ENCODE measurements at places on chromosomes 3 and 15.

- DNase-seq: no peak
These were observed 602 bp downstream of the TRIM71 start for GRCh38 chr3:32818229-32818969.

DNA sequence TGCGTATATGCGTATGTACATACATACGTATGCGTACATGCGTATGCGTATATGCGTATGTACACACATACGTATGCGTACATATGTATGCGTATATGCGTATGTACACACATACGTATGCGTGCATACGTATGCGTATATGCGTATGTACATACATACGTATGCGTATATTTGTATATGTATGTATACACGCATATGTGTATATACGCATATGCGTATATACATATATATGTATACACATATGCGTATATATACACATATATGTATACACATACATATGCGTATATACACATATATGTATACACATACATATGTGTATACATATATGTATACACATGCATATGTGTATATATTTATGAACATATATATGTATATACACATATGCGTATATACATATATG, 12.1 kb downstream of the MCTP2 start:
- no peak for DNase-seq

DNA sequence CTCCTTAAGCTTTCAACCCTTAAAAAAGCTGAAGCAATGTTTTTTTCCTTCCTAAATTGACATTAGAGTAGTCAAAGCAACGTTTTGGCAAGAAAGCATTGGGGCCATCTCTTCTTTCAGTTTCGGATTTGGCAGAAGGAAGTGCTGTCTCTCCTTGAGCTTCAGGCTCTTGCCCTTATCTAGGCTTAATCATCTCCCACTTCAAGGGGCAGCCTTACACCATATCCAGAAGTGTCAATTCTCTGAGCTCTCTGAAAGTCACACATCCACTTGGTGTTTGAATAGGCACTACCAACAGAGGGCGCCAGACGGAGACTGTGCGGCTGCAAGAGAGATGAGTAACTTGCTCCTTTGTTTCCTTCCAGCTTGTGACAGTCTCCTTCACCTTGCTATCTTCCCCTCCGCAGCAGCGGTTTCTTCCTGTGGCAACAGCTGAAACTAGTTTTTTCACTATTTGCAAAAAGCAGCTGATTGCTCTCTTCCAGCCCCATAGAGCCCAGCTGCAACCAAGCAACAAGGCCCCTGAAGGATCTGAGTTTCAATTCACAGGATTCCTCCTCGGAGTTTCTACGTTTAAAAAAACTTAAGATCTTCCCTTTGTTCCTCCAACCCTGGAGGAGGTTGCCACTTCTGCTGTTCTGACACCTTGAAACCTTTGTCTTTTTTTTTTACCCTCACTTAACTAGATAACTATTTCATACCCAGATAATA, 147.0 kb upstream of the SLCO3A1 start:
- peak; percentile 60 for DNase-seq

GRCh38 chr3:76362643-76363042, 577.3 kb upstream of the ZNF717 start:
- DNase-seq: no peak

- no peak for DNase-seq
These were observed 56.1 kb downstream of the CCNL1 start for GRCh38 chr3:157103860-157104259.

DNA sequence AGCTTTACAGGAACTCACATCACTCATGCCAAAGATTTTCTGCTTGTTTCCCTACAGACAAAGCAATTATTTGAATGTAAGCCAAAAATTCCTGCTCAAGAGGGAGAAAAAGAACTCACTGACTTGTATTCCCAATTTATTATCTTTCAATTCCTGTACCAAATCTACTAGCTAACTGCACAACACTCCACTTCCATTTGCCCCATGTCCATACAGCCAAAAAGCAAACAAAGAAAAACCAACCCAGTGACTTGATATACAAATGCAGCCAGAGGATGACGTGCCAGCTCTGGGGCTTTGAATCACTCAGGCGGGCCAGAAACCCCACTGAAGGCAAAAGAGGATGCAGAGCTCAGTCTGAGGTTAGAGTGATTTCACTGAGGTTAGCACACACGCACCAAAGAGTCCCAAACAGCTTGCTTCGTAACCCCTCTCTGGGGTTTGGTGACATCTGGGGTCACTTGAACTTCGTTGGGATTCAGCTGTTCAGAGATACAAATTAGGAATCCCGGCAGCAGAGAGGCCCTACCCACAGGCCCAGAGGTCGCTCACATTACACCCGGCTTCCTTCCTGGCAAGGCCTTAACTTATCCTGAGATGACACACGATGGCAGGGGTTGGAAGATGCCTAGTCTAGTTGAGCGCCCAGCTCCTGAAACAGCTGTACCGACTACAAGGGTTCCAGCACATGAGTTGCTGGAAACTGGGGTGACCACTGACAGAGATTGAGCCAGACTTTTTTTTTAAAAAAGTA, 1.6 kb downstream of the RFTN1 start:
- DNase-seq: no peak

GRCh38 chr3:166223120-166223519, 385.9 kb upstream of the BCHE start:
- no peak for DNase-seq

GRCh38 chr3:184389384-184389783, 9.5 kb downstream of the CHRD start:
- DNase-seq: no peak

- no peak for DNase-seq
These were observed 137.7 kb upstream of the RASGRP1 start for GRCh38 chr15:38702178-38702912.

GRCh38 chr15:96992817-96993216, 662.3 kb downstream of the NR2F2 start:
- no peak for DNase-seq

DNA sequence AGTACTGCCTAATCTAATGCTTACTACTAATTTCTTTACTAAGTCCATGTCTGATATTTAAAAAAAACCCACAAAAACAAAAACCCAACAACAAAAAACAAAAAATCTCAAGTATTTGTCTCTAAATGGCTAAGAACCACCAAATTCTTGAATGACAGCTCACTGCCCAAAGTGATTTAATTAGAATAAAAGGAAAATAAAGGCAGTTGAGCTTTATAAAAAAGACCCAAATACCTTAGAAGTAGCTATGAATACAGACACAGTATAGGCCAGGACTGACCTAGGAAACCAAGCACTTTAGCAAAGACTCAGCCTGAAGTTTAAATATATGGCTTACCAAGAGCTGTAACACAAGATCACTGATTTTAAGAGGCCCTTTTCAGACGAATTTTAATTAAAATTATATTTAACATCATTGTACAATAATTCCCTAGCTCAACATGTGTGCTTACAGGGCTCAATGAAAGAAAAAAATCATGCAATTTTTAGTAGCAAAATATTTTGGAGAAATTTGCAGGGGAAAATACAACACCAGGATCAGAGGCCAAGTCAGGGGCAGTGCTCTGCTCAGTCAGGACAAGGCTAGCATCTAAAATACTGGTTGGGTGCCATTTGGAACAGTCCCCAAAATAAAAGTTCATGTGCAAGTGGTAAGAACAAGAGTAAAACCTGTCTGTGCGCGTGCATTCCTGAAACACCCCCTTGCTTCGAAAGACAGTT, 24.8 kb downstream of the UQCC5 start:
- DNase-seq: no peak

GRCh38 chr3:181565416-181565815, 146.3 kb upstream of the SOX2 start:
- DNase-seq: no peak

DNA sequence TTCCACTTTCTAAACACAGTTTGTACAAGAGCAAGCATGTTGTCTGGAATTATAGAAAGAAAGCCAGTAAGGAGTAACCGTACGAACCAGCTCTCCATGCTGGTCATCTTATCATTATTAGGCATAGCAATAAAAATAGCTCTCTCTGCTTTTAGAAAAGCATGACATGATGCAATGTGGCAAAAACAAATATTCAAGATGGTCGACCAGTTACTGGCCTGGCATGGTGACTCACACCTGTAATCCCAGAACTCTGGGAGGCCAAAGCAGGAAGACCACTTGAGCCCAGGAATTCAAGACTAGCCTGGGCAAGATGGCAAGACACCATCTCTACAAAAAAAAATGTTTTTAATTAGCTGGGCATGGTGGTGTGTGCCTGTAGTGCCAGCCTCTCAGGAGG, 2.6 kb upstream of the MAP4 start:
- DNase-seq: no peak

GRCh38 chr3:8504611-8504973, 3.0 kb downstream of the LMCD1 start:
- no peak for DNase-seq

DNA sequence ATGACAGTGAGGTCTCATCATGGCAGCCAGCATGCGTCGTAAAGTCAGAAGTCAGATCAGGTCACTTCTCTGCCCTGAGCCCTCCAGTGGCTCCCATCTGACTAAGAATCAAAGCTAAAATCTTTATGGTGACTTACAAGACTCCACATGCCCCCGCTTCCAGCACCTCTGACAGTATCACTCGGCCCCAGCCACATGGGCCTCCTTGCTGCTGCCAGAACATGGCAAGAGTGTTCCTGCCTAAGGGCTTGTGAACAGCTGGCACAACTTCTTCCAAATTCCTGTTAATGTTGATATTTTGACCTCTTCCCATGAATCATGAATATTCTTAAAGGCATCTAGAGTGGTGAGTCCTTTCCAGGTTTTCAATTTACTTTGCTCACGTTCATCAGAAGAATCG, 20.5 kb downstream of the POLR2M start:
- no peak for DNase-seq

GRCh38 chr15:79450648-79451047, 18.5 kb downstream of the MINAR1 start:
- no peak for DNase-seq

GRCh38 chr15:58415636-58416035, 16.2 kb upstream of the LIPC start:
- no peak for DNase-seq

GRCh38 chr15:48059791-48060190, 61.0 kb upstream of the SLC24A5 start:
- DNase-seq: no peak

DNA sequence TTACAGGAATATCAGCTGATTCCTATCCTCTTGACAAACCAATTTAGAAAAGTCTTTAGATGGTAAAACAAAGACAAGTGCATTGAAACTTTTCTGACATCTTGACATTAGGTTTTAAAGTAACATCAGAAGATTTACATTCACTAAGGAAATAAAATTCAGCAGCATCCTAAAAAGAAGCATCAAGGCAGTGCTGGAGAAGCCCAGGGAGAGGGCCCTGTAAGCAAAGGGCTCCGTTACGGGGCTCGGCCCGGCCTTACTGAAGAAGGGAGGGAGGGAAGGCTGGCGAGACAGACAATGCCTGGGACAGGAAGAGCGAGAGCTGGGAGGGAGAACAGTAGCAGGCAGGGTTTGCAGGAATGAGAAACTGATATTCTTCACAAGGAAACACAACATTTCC, 39.3 kb downstream of the RUBCN start:
- no peak for DNase-seq

- no peak for DNase-seq
These were observed 335.1 kb upstream of the UMPS start for GRCh38 chr3:124395162-124395561.

- DNase-seq: no peak
These were observed 229.5 kb downstream of the TUSC7 start for GRCh38 chr3:116939091-116939490.

GRCh38 chr3:156181509-156181908, 61.1 kb downstream of the KCNAB1 start:
- DNase-seq: no peak

- no peak for DNase-seq
These were observed 134.8 kb upstream of the RGMA start for GRCh38 chr15:93223803-93224202.

- no peak for DNase-seq
These were observed 82.6 kb upstream of the RAP2B start for GRCh38 chr3:153079386-153079785.

DNA sequence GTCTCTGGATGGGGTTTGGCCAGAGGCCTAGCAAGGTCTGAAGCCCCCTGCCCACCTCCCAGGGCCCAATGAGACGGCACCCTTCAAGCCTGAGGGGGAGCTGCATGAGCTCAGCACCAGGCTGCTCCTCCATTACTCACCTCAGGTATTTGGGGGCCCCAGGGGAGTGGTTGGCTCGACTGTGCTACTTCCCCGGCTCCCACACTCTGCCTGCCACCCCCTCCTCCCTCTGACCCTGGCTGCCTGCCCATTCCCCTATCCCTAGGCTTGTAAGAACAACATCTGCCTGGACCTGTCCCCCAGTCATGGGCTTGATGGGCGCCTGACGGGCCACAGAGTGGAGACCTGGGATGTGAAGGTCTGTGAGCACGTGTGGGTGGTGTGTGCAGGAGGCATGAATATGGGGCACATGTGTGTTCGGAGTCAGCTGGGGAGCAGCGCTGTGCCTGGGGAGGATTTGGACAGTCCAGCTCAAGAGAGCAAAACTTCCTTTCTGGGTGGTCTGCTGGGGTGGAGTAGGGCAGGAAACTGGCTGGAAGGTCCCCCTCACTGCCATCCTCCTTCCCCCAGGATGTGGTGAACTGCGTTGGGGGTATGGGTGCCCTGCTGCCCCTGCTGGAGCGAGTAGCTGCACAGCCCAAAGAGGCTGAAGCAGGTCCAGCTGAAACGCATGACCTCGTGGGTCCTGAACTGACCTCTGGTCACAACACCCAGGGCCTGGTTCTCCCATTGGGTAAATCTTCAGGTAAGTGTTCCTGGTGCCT, 17.4 kb downstream of the NBEAL2 start:
- no peak for DNase-seq

DNA sequence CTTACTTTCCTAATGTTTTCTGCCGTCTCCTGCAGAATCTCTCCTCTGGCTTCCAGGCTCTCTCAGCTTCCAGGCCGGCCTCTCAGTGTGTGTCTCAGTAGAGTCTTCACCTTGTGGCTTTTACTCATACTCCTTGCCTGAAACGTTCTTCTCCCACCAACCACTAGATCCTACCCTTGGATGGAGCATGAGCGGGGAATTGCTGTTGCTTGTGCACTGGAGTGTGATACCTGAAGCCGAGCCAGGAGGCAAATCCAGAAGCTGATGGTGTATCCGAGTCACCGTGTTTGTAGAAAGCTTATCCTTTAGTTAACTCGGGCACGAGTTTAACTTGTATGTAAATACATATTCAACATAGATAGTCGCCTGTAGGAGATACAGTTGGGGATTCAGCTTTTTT, 285.0 kb upstream of the C2CD4B start:
- no peak for DNase-seq

DNA sequence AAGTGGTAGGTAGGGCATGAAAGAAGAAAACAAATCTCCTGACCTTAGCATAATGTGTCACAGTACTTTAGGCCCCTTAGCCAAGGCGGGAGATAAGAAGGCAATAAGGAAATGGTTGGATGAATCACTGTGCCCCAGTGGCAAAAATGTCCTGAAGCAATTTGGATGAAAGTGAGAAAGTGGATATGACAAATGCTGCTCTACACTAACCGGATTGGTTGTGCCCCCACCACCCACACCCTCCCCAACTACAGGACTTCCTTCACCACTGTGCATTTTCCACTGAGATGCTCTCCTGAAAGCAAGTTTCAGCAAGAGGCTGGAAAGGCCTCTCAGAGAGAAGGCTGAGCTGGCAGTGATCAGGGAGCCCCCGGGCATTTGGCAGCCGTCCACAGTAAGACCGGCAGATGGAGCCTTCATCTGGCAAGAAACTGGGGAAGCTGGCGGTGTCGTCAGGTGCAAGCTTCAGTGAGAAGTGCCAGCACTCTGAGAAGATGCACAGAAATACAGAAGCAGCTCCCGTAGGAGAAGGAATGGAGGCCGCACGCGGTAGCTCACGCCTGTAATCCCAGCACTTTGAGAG, 63.8 kb downstream of the ATP1B3 start:
- DNase-seq: peak; percentile 50

- DNase-seq: no peak
These were observed 22.3 kb upstream of the BMF start for GRCh38 chr15:40130799-40131502.

- DNase-seq: no peak
These were observed 501.4 kb downstream of the NSUN3 start for GRCh38 chr3:94564247-94564646.
